ENCODE measurements at places on chromosomes 7 and 10.
A peak's percentile ranks its signal among the peaks of the same experiment; 100 is the strongest.

GRCh38 chr7:12731214-12731656 is 43.8 kb downstream of the ARL4A start:
- DNase-seq: peak; percentile 60

DNA sequence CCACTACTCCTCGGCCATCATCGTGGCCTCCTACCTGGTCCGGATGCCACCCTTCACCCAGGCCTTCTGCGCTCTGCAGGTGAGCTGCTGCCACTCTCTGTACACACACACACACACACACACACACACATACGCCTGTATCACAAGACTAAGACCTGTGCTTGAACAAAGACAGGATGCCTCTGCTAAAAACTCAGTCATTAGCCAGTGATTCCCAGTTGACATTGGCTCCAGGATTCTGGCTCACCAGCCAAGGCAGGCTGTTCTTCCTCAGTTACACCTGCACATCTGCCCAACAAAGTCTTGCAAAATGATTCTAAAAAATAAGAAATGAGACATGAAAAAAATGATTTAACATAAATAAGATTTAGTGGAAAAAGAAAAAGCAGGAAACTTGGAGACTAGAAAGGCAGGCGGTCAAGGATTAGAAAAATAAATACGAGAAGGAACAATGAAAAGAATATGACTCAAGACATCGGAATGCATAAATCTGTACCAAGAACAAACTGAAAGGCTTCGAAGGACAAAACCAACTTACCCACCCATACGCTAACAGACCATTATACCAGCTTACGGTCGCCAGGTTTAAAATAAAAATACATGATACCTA is 7.4 kb upstream of the LRRC18 start:
- no peak for DNase-seq

DNA sequence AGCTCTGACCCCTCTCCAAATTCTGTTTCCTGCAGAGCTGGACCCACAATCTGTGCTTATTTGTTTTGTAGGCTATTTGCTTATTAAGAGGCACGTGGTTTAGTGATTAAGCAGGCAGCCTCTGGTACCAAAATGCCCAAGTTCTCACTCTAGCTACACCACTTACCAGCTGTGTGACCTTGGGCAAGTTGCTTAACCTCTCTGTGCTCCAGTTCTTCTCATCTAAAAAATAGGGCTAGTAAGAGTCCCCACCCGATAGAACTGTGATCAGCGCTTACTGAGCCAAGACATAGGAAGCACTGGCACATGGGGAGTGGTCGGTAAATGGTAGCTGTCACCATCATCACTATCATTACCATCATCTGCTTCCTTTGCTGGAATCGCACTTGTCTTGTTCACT is 20.8 kb downstream of the C10orf105 start:
- DNase-seq: no peak

DNA sequence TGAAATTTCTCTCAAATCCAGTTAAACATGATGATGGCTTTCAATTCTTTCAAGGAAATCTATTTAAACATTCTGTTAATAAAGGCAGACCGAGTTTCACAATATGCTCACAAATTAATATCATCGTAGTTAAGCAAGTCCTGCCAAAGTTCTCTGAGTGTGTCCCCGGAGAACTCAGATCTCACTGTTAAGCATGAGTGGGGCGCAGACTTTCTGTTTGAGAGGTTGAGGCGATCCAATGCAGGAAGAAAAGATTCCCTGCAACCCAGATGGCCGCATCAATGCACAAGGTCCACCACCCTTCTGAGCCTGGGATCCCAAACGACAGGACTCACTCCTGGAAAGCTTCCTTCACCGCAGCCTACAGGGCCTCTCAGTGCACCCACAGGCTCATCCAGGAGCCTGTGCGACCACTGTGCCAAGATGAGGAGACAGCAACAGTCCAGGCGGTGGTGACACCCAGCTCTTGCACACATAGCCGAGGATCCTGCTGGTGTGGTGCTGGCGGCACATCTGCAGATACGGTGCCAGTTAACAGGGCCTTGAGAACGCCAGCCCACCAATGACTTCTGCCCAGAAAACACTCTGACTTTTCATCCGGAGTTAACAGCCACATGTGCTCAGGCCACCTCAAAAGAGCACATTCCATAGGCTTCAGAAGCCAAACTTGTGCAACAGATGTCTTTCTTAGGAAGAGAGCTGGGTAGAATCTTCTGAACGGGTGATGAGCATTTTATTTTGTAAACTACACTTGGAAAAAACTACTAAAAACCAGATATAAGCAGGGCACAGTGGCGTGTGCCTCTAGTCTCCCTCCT is 102.1 kb downstream of the ZRANB1 start:
- no peak for DNase-seq

GRCh38 chr10:78540355-78541076 is 506.9 kb downstream of the RPS24 start:
- no peak for DNase-seq

DNA sequence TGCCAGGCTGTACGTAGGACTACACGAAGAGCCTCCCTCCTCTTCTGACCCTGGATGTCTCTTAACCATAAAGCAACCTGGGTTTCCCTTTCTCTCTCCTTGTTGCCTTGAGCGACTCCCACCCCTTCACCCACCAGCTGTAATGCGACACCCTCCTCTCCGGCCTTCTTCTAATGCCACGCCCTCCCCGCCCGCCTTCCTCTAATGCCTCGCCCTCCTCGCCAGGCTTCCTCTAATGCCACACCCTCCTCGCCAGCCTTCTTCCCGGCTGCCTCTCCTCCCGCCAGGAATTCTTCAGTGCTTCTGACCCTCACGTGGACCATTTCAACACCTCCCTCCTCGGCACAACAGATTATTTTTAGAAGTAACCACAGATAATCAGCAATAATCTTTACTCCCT is 348.5 kb upstream of the SHH start:
- DNase-seq: no peak

DNA sequence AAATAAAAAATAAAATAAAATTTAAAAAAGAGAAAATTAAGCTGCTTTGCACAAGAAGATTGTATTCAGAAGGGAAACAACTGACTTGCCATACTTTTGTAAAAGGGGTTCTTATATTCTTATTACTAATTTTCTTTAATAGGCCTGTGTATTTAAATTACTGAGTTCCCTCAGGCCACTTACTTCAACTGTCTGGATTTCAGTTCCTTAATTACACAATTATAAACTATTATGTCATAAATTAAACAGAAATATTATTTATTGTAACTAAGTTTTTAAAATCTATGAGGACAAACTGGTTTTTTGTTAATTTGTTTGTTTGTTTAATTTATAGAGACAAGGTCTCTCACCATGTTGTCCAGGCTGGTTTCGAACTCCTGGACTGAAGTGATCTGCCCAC is 22.4 kb upstream of the MICU1 start:
- no peak for DNase-seq

DNA sequence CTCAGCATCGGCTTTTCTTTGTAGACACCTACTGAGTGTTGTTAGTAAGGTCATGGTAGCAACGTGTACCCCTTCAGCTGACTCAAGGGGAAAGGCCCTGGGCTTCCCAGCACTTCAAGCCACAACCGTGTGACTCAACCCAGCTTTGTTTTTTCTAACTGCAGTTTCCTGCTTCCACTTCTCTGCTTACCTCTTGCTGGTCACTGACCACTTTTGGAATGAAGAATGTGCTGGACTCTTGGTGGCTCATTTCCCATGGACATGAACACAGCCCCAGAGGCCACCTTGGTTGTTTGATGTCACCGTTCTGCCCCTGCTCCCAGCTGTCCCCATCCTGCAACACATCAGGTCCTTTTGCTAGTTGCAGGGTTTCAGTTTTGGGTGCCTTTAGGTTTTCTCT is 69.5 kb upstream of the ZNF438 start:
- DNase-seq: no peak

DNA sequence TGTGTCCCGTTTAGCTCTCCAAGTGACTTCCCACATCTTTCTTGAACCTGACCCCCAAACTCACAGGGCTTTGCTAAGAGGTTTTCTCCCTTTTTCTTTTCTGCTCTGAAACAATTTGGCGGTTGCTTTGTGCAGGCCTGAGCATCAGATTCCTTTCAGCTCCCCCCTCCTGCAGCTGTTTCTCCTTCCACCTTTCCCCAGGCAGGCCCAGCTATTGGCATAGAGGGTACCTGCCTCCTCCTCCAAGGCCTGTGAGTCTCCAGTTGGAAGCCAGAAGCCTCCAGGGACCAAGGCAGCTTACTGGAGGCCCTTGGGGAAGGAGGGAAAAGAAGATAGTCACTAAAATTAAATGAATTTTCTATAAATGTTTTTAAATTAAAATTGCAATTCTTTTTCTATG is 7.7 kb downstream of the VAX1 start:
- no peak for DNase-seq

DNA sequence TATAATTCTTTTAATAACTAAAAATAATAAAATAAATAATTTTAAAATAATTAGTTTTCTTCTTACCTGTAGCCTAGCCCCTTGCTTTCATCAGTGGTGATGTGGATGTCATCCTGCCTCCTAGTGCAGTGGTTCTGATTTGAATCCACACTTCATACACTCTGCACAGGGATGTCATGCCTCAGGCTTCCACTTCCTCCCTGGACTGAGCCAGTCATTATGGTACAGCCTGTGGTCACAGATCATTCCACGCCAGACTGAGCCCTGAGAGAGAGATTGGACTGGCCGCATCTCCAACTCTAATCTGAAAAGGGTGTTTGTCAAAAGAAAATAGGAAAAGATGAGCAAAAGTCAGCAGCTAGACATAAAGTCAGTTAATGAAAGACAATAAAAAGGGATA is 436.2 kb upstream of the IGFBP3 start:
- no peak for DNase-seq

GRCh38 chr10:1706256-1706655 is 31.1 kb downstream of the ADARB2 start:
- DNase-seq: no peak

DNA sequence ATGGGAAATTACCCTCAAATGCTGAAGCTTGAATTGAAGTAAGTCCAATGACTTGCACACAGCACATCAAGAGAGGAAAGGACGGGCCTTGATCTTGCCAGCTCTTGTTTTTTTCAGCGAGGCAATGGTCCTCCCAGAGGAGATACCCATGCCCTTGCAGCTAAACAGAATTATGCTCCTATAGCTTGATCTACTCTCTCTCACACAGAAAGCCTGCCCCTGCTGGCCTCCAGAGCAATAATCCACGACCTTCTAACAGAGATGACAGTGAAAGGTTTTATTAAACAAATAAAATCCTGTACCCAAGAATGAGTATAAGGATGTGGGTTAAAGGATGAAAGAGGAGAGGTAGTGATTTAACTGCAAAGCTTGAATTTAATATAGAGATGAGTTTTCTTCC is 268.0 kb downstream of the ADRA2A start:
- DNase-seq: no peak

- no peak for DNase-seq
These were observed 944 bp downstream of the AVL9 start for GRCh38 chr7:32496052-32496813.

DNA sequence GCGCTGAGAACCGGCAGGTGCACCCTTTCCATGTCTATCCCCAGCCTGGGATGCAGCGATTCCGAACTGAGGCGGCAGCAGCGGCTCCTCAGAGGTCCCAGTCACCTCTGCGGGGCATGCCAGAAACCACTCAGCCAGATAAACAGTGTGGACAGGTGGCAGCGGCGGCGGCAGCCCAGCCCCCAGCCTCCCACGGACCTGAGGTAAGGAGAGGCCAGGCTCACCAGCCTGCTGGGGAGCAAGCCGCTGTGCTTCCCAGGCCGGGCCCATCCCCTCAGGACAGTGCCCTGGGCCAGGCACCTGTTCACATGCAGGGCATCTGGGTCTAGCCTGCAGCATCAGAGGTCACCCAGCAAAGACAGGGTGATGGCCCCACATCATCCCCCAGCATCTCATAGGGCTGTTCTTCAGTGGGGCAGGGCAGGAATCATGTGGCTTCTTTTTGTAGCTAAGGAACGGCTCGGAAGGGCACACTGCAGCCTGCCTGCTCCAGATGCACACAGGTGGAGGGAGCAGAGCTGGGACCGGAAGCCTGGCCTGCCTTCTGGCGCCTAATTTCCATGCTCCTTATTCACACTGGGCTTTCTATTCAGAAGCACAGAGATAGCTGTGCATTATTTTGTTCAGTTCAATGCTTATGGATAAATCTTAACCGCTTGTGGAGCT is 18.9 kb downstream of the BAG3 start:
- DNase-seq: no peak

- no peak for DNase-seq
These were observed 123.9 kb downstream of the CACNA2D1 start for GRCh38 chr7:82319674-82320118.

GRCh38 chr10:118760265-118760664 is 5.5 kb upstream of the CACUL1 start:
- DNase-seq: no peak

DNA sequence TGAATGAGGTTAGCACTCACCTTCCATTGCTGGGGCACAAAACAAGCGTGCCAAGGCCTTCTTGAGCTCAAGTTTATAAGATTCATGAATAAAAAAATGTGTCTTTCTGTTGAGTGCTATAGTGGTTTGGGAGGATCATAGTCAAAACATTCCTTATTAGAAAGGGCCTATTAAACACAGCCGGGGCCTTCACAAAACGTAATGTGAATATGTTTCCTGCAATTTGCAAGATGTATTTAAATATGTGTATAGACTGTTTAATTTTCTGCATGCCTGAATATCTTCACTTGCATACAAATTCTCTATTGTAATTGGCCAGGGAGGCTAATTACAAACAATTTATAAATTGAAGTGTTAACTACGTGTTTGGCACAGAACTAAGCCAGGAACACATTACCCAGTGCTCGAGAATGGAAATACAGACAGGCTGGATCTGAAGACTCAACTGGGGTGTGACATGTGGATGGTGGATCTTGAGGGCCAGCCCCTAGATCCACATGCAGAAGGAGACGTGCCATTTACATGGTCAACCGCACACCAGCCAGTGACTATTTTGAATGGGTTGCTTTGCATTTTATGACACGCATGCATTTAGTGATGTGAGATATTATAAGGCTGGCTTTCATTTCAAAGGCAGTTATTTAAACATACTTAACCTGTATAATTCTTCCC is 31.3 kb downstream of the LYZL2 start:
- DNase-seq: no peak

- DNase-seq: no peak
These were observed 28.7 kb downstream of the RNF32 start for GRCh38 chr7:156669035-156669828.

DNA sequence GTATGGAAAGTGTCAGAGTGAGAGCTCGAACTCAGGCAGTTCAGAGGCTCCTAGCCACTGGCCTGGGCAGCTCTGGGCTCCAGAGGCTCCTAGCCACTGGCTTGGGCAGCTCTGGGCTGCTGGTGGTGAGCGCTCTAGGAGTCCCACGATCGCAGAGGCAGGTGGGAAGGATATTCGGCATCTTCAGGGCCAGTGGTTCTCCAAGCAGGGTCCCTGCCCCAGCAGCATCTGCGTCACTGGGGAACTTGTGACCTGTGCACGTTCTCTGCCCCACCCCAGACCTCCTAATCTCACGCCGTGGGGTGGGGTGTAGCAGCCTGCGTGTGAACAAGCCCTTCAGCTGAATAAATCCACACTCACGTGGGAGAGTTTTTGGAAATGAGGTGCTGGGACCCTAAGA is 25.2 kb upstream of the BTBD16 start:
- DNase-seq: no peak

- DNase-seq: no peak
These were observed 6.1 kb upstream of the KEL start for GRCh38 chr7:142968229-142968628.

GRCh38 chr10:91582153-91582554 is 50.7 kb downstream of the PPP1R3C start:
- DNase-seq: no peak

Data from KBM-7 (cell line).